NCI-H226 (cell line): ENCODE measurements at places on chromosomes 1 and 21.

DNA sequence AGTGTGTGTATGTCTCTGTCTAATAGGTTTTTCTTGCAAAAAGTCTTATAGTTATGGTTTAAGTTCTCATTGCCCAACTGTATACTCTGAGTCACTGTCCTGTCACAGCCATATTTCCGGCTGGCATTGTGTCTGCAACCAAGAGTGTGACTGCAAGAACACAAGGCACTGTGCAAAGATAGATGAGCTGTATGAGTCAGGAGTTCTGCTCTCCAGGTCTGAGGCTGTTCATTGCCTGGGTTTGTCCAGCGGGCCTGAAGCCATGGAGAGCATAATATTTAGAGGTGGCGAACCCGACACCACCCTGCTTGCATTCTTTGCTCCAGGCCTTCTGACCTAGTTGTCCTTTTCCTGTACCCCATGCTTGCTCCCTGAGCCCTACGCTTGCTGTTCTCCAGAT lies 50.9 kb upstream of the CNIH3 start:
- DNase-seq: peak; percentile 37

- peak; percentile 14 for DNase-seq
These were observed 3.5 kb upstream of the KRTAP27-1 start for GRCh38 chr21:30340714-30341573.

DNA sequence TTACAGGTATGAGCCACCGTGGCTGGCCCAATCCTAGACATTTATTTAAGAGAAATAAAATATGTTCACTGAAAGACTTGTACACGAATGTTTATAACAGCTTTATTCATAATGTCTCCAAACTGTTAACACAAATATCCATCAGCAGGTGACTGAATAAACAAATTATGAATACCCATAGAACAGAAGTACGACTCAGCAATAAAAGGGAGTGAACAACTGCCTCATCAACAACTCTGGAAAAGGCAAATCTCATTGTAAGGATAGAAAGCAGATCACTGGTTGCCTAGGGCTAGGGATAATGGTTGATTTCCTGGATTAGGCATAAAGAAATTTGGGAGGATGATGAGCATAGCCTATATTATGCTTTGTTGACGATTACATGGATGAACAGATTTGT lies 41.7 kb downstream of the GABPA start:
- DNase-seq: no peak

GRCh38 chr1:18929686-18930085 lies 26.8 kb downstream of the IFFO2 start:
- DNase-seq: no peak

DNA sequence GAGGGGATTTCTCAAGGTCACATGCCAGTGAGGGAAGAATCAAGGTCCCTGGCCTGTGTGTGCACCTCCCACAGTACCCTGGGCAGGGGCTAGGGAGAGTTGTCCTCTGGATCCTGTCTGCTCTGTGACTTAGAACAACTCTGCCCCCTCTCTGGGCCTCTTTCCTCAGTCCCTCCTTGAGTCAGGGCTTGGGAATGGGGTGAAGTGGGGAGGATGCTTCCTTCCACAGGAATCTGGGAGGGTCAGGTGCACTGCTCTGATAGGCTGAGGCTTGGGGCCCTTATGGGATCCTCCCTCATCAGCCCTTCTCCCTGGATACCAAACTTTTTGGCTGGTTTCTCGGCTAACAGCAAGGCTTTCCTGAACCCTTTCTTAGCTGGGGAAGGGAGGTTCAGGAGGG lies 2.5 kb downstream of the TRNP1 start:
- peak; percentile 93 for DNase-seq

DNA sequence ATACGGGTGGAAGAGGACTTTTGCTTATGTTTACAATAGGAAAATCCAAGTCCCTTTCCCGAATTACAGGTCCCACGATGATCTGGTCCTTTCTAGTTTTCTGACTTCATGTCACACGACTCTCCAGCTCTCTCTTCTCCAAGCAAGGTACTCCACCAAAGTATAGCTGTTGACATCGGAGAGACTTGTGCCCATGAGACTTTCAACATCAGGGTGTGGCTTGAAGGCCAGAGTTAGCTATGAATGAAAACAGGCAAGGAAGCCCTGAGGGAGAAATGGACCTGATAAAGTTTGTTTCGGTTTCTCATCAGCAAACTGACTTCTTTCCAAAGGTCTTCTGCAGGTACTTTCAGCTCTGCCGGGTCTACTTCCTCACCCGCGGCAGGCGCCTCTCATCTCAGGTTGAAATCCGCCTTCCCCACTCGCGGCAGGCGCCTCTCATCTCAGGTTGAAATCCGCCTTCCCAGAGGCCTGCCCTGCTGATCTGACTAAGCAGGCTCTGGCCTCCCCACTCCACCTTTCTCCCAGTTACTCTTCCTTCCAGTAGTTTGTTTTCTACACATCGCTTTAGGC lies 2.1 kb upstream of the PER3 start:
- DNase-seq: no peak

- DNase-seq: no peak
These were observed 45.7 kb downstream of the WNT9A start for GRCh38 chr1:227901906-227902640.

DNA sequence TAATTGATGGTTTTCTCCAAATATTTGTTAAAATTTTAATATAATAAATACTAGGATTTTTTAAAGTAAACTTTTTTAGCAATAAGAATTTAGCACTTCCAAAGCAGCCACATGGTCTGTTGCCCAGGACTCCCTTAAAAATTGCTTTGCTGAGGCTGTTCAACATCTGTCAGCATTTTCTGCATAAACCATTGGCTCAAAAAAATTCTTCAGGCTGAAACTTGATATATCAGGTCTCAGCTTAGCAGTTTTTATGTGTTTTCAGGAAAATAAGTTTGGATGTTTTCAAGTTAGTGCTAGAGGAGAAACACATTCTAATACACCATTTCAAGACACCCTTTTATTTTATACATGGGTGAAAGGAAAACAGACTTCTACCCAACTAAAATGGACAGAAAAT lies 69.1 kb upstream of the C1orf105 start:
- no peak for DNase-seq

- no peak for DNase-seq
These were observed 53.5 kb downstream of the ST3GAL3 start for GRCh38 chr1:43760745-43761317.

- DNase-seq: peak; percentile 64
These were observed 5.8 kb upstream of the SLC9C2 start for GRCh38 chr1:173608503-173609216.

GRCh38 chr1:233627376-233627775 lies 13.5 kb downstream of the KCNK1 start:
- no peak for DNase-seq

GRCh38 chr1:71565262-71565661 lies 484.4 kb upstream of the ZRANB2 start:
- DNase-seq: no peak

DNA sequence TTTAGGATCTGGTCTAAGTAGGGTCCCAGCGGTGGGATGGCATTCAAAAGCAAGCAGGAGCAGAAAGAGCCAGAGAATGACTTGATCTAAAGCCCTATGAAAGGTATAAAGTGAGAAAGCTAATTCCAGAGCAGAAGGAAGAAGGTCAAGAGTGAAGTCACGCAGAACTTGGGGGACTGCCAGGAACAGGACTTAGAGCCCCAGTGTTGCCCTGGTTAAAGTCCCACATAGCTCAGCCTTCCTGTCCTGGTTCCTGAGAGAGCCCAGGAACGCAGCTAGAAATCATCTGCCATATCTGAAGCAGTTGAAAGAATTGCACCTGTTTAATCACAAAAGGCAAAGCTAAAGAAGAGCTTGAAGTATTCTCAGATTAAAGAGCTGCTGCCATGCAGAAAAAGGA lies 160.6 kb upstream of the ATP1B1 start:
- no peak for DNase-seq

GRCh38 chr21:31526040-31526439 lies 133.5 kb upstream of the SOD1 start:
- DNase-seq: peak; percentile 55

GRCh38 chr1:236471653-236472052 lies 52.1 kb upstream of the LGALS8 start:
- DNase-seq: no peak

DNA sequence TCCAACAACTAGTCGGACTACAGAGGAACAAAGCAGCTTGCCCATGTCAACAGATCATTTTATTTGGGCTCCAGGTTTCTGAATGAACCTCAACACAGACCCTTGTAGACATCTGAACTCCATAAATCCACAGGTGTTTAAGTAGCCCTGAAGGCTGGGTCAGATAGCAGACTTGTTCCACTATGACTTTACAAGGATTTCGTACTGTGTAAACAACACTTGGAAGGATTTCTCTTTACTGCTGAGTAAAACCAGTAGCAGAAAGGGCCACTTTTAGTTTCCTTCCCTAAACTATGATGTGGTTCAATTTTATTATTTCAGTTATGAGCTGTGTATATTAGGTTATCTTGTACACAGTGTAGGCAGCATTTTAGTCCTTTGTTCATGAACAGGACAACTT lies 316.4 kb upstream of the ADGRL2 start:
- no peak for DNase-seq

GRCh38 chr1:226677027-226678020 lies 61.8 kb downstream of the ITPKB start:
- peak; percentile 47 for DNase-seq

DNA sequence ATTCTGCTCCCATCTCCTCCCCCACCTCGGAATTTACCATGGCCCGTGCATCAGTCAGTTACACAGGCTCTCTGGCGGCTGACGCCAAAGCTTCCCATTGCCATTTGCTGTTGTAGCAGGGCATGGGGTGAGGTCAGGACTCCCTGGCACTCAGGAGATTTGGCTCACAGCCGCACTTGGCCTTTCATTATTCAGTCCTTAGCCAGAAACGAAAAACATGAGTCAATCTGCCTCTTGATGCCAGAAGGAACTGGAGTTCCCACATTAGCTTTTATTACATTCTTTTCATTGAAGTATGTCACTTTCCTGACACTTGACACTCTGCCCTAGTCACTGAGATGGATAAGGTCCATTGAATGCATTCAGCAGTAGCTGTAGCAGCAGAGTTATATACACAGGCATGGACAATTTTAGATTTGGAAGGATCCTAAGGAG lies 260.6 kb downstream of the CACNA1E start:
- no peak for DNase-seq

DNA sequence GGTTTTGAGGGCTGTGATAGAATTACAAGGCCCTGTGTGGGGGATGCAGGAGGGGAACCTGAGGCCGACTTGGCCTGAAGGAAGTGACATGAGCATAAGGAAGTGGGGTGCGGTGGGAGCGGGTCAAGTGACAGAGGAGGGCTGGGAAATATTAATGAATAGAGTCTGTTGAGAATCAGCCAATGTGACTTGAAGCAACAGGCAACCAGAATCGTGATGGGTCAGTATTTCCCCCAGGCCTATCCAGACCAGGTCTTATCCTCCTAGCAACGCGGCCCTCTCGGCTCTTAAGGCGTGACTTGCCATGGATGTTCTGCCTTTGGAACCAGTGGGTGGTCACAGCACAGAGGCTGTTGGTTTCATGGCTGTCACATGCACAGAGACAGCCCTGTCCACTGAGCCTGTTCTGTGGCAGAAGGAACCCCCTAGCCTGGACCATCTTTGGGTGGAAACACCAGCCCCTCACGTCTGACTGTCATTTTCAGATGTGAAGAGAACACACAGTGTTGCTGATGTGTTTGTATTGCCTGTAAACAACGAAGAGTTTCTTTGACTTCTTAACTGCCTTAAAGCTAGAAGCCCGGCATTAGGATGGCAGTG lies 468.8 kb downstream of the CAMTA1 start:
- no peak for DNase-seq

- DNase-seq: no peak
These were observed 203.9 kb downstream of the HIVEP3 start for GRCh38 chr1:41714638-41715389.

DNA sequence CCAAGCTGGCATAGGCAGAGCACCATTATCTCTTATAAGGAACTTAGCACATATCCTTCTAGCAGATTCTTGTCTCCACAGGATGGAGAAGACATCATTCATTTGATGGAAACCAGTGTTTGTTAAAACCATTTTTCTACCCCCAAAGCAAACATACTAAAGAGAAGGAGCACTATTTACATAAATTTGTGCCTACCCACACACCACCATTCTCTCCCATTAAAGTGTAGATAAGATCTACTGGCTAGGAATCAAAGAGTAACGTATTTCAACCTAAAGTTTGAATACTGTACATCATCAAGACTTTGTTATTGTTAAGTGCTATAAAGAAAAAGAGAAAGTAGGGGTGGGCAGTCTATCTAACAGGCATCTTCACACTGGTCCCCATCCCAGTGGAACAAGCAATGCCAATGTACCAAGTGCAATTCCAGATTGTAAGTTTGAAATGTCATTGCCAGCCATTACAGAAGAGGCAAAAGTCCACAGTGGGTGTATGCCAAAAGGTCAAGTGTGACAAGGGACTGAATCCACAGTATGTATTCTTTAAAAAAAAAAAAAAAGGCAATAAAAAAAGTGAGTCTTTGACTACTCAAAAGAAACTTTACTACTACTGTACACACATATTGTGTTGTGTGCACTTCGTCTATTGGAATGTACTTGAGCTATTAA lies 18.8 kb downstream of the CCSAP start:
- no peak for DNase-seq

DNA sequence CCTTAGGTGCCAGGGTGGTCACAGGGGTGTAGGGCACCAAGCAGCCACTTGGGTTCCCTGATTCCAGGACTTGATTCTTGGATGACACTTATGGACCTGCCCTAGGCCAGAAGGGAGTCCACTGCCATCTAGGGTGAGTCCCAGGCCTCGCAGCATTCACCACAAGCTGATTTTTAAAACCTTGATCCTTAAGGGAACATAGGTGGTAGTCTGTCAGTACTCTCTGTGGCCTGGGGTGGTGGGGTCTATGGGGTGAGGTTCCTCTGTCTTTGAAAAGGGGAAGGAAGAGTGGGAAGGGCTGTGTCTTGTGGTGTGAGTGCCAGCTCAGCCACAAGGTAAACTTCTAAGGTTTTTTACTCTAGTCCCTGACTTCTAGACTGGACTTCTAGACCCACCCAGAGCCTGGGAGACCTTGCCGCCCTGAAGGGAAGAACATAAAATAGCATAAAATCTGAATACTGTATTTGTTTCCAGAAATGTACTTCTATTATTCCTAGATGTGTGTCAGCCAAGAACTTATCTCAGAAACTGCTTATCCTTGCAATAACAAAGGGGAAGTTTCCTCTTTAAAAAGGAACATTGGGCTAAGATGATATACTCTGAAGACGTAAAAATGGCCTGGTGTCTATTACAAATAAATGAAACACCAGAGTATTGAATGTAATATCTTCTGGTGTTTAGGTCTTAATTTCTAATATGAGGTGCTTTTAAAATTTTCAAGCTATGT lies 757.3 kb downstream of the LTN1 start:
- DNase-seq: no peak
